T-helper 2 cell treated with Interferon-gamma antibody and Interleukin-4, amounts not matched to agents 5 μg/mL and 100 μg/mL, for 36 hours (primary cell): ENCODE measurements at places on chromosomes 4 and X.

DNA sequence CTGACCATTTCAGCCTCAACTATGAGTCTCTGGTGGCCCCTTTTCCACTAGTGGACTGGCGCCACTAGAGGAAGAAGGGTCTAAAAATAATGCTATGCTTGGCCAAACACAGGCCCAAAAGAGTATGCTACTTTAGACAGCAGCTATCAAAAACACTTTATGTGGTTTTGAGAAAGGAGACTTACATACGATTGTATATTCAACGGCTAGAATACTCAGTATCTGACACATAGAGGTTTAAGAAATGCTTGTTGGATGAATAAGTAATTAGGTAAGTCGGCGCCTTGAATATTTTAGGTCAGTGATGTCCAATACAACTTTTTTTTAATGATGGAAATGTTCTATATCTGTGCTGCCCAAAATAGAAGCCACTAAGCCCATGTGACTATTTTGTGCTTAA is 25.7 kb upstream of the TMPRSS11A start:
- H3K4me1 ChIP-seq: peaks cover 7% of the 10 kb centered on the region
- DNase-seq: no peak
- H3K36me3 ChIP-seq: no peaks in the 10 kb centered on the region
- no peak overlapping the region for H3K27ac ChIP-seq

GRCh38 chrX:19350941-19351384 is 7.2 kb downstream of the PDHA1 start:
- H3K27ac ChIP-seq: peak overlapping the region; percentile 57
- H3K4me1 ChIP-seq: peaks cover 19% of the 10 kb centered on the region
- no peak overlapping the region for H3K4me3 ChIP-seq
- peaks cover 24% of the 10 kb centered on the region for H3K36me3 ChIP-seq
- H3K27me3 ChIP-seq: no peaks in the 10 kb centered on the region
- no peak for DNase-seq

DNA sequence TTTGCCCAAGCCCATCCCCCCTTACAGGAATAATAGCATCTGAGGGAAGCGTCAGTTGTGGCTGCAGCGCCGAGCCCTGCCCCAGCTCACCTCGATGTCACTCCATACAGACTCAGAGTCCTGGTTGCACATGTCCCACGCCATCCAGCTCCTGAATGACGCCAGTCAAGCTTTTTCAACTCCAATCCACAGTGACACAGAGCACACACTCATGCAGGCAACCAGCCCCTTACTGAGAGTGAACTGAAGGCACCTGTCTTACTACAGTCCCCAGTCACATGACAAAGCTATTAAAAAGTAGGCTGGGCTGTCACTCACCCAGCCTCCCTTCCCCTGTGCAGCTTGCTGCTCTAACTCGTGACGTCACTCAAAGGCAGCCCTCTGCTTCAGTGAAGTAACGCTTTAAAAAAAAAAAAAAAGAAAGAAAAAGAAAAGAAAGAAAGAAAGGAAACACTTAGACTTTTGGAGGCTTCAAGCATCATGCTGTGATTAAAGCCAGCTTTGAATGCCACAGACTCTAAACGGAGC is at the start of gene PPARGC1A:
TSS of gene PPARGC1A (minus strand) at position 234 of the 528 bp plus-strand sequence. CDS start at position 144, 90 bp downstream.
- DNase-seq: no peak
- H3K27ac ChIP-seq: no peak within 1 kb of the TSS
- no peaks in the 10 kb centered on the region for H3K4me1 ChIP-seq
- H3K4me3 ChIP-seq: no peak within 1 kb of the TSS
- peaks cover 17% of the 10 kb centered on the region for H3K27me3 ChIP-seq

GRCh38 chr4:85737254-85737653 is 262.3 kb downstream of the ARHGAP24 start:
- H3K27me3 ChIP-seq: no peaks in the 10 kb centered on the region
- no peak overlapping the region for H3K27ac ChIP-seq
- DNase-seq: no peak
- no peak overlapping the region for H3K4me3 ChIP-seq

- DNase-seq: no peak
- peak overlapping the region; percentile 45 for H3K27ac ChIP-seq
- peaks cover 74% of the 10 kb centered on the region for H3K27me3 ChIP-seq
- H3K36me3 ChIP-seq: peaks cover 1% of the 10 kb centered on the region
- peaks cover 9% of the 10 kb centered on the region for H3K4me1 ChIP-seq
These were observed 11.3 kb downstream of the HMX1 start for GRCh38 chr4:8860096-8860891.

- H3K4me1 ChIP-seq: peaks cover 54% of the 10 kb centered on the region
- DNase-seq: no peak
- H3K4me3 ChIP-seq: no peak overlapping the region
- no peak overlapping the region for H3K27ac ChIP-seq
- H3K27me3 ChIP-seq: no peaks in the 10 kb centered on the region
- H3K36me3 ChIP-seq: peaks cover 46% of the 10 kb centered on the region
These were observed 64.9 kb downstream of the RBPJ start for GRCh38 chr4:26385690-26386089.

- H3K27ac ChIP-seq: no peak overlapping the region
- H3K4me3 ChIP-seq: no peak overlapping the region
- no peaks in the 10 kb centered on the region for H3K36me3 ChIP-seq
- DNase-seq: no peak
- H3K4me1 ChIP-seq: no peaks in the 10 kb centered on the region
These were observed 64.0 kb downstream of the SMAD1 start for GRCh38 chr4:145545538-145546174.

- no peak for DNase-seq
- peaks cover 3% of the 10 kb centered on the region for H3K27me3 ChIP-seq
- peaks cover 2% of the 10 kb centered on the region for H3K36me3 ChIP-seq
These were observed 84.4 kb upstream of the PHOX2B start for GRCh38 chr4:41832961-41833360.

DNA sequence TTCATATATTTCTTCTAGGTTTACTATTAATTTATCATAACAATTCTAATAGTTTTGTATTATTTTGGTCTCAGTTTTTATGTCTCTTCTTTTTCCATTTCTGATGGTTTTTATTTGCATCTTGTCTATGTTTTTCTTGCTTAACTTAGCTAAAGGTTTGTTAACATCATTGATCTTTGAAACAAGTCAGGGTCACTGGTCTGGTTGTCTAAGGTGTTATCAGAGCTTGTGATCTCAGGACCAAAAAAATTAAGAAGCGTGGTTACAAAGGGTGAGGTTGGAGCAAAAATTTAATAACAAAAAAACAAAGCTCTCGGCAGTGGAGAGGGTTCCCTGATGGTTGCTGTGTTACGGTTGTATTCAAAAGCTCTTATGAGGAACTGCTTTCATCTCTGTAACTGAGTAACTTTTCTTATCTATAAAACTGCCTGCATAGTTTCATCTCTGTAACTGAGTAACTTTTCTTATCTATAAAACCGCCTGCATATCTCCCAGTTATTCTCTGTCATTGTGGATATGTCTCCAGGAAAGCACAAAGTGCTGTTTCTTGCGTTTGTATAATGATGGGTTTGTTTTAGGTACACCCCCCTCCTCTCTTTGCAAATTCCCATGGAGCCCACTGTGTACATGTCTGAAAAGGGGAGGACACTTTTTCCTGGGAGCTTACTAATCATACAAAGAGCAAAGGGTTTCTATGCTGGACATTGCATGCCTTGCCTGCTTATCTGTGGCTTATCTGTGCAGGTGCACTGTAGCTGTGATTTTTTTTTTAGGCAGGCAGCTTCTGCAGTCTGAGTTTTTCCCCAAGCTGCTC is 62.4 kb upstream of the UGT2B15 start:
- H3K27me3 ChIP-seq: no peaks in the 10 kb centered on the region
- DNase-seq: no peak
- no peak overlapping the region for H3K4me3 ChIP-seq
- H3K27ac ChIP-seq: no peak overlapping the region

DNA sequence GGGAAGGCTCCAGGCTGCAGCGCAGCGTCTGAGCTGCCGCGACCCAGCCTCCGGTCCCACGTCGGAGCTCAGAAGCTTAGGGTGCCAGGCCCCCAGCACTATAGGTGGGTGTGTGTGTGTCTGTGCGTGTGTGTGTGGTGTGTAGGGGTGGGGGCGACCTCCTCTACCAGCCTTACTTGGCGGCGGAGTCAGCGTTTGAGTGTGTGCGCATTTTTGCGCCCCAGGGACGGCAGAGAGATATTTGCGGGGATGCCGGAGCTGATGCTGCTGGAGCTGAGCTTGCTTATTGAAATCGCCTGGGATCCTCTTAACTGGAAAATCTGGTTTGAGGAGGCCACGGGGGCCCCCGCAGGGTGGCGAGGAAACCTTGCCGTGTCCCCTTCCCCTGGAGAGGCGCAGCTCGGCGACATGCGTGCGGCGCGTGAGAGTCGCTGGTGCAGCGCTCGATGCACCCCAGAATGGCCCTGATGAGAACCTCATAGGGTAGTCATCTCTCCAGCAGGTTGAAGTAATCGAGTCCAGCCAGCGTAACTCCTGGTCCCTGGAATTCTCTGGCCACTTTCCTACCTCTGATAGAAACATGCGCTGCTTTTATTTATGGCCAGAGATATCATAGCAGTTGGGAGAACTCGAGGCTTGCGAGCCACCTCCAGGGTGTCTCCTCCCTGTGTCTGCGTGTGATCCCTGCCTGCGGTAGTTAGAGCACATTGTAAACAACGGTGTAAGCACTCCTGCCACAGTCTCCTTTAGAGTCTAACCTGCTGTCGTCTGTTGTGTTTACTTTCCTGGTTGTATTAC is 2.7 kb downstream of the ADGRL3 start:
- H3K4me1 ChIP-seq: peaks cover 1% of the 10 kb centered on the region
- DNase-seq: no peak
- no peaks in the 10 kb centered on the region for H3K36me3 ChIP-seq
- peaks cover 50% of the 10 kb centered on the region for H3K27me3 ChIP-seq

- no peaks in the 10 kb centered on the region for H3K36me3 ChIP-seq
- no peak overlapping the region for H3K4me3 ChIP-seq
- H3K4me1 ChIP-seq: no peaks in the 10 kb centered on the region
- no peak overlapping the region for H3K27ac ChIP-seq
These were observed 49.7 kb upstream of the SLC16A2 start for GRCh38 chrX:74371425-74372222.

GRCh38 chr4:78291277-78291676 is 234.2 kb downstream of the FRAS1 start:
- DNase-seq: no peak
- H3K27ac ChIP-seq: no peak overlapping the region
- H3K4me3 ChIP-seq: no peak overlapping the region
- H3K27me3 ChIP-seq: no peaks in the 10 kb centered on the region
- peaks cover 2% of the 10 kb centered on the region for H3K4me1 ChIP-seq

DNA sequence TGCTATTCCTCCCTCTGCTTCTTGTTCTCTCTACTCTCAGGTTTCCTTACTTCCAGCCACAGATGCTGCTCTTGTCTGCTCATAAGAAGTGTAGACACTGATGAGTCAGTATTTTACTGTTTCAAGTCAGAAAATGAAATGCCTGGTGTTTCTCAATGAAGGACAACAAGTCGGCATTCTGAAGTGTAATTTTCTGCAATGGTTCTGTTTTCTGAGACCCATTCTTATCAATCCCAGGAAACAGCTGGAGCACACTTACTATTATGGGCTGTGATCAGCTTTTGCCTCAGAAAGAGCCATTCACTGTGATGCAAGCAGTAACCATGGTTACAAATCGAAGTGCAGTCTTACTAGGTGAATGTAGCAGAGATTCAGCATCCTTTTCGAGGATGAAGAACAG is 42.0 kb downstream of the SLC4A4 start:
- no peaks in the 10 kb centered on the region for H3K36me3 ChIP-seq
- no peaks in the 10 kb centered on the region for H3K4me1 ChIP-seq
- H3K4me3 ChIP-seq: no peak overlapping the region
- no peak for DNase-seq

GRCh38 chr4:114384629-114385028 is 214.0 kb upstream of the UGT8 start:
- DNase-seq: no peak
- H3K4me3 ChIP-seq: no peak overlapping the region
- H3K27ac ChIP-seq: no peak overlapping the region
- H3K4me1 ChIP-seq: no peaks in the 10 kb centered on the region

DNA sequence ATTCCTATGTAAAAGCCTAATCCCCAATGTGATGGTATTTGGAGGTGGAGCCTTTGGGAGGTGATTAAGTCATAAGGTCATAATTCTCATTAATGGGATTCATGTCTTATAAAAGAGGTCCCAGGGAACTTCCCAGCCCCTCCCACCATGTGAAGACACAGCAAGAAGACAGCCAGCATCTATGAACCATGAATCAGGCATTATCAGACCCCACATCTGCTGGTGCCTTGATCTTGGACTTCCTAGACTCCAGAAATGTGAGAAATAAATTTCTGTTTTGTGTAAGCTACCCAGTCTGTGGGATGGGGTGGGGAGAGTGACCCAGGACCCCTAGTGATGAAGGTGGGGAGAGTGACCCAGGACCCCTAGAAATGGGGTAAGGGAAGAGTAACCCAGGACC is 6.1 kb upstream of the DAPP1 start:
- DNase-seq: no peak
- no peaks in the 10 kb centered on the region for H3K36me3 ChIP-seq
- peaks cover 3% of the 10 kb centered on the region for H3K27me3 ChIP-seq
- H3K4me3 ChIP-seq: no peak overlapping the region
- peaks cover 18% of the 10 kb centered on the region for H3K4me1 ChIP-seq
- no peak overlapping the region for H3K27ac ChIP-seq

DNA sequence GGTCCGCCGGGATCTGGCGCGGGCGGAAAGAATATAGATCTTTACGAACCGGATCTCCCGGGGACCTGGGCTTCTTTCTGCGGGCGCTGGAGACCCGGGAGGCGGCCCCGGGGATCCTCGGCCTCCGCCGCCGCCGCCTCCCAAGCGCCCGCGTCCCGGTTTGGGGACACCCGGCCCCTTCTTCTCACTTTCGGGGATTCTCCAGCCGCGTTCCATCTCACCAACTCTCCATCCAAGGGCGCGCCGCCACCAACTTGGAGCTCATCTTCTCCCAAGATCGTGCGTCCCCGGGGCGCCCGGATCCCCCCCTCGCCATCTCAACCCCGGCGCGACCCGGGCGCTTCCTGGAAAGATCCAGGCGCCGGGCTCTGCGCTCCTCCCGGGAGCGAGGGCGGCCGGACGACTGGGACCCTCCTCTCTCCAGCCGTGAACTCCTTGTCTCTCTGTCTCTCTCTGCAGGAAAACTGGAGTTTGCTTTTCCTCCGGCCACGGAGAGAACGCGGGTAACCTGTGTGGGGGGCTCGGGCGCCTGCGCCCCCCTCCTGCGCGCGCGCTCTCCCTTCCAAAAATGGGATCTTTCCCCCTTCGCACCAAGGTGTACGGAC is 482 bp upstream of the SHOX start:
- H3K27me3 ChIP-seq: peaks cover 75% of the 10 kb centered on the region
- no peak for DNase-seq
- no peak overlapping the region for H3K4me3 ChIP-seq
- no peaks in the 10 kb centered on the region for H3K4me1 ChIP-seq
- no peak overlapping the region for H3K27ac ChIP-seq

DNA sequence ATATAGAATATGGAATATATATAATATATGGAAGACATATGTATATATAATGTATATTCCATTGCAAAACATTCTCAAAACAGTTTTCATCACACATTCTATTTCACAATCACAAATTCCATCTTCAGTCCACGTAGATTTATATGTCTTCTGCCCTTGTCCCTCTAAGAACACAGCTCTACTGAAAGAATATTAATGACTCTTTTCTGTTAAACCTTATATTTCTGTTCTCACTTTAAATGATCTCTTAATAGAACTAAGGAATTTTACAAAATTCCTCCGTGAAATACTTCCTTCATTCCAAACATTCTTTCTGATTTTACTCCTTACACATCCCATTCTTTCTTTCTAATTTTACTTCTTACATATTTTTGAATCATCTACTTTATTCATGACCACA is 1043.1 kb upstream of the PABPC4L start:
- H3K27me3 ChIP-seq: no peaks in the 10 kb centered on the region
- no peaks in the 10 kb centered on the region for H3K4me1 ChIP-seq
- H3K36me3 ChIP-seq: no peaks in the 10 kb centered on the region

- peak overlapping the region; percentile 45 for H3K27ac ChIP-seq
- H3K4me1 ChIP-seq: peaks cover 35% of the 10 kb centered on the region
- DNase-seq: no peak
- H3K27me3 ChIP-seq: no peaks in the 10 kb centered on the region
- peaks cover 62% of the 10 kb centered on the region for H3K36me3 ChIP-seq
- H3K4me3 ChIP-seq: no peak overlapping the region
These were observed 13.2 kb upstream of the S100P start for GRCh38 chr4:6680372-6681034.
